ENCODE measurements at places on chromosomes 11 and 22.

DNA sequence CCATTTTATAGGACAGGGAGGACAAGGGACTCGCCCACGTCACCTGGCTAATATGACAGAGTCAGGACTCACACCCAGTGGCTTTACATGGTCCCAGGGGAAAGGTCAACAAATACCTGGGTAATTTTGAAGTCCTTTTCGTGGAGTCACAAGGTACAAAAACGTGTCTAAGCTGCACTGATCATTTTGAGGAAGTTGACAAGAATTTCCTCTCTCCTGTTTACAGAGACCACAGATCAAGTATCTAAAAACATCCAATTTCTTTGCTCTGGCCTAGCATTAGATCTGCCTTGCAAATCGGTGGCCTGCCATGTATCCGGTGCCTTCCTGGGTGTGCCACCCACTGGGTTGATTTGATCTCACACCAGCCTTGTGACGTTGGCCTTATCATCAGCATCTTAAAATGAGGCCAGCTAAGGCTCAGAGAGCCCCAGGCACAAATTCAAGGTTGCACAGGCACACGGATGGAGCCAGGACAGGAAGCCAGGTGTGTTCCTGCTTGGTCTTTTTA, 17.6 kb downstream of the GDPD5 start:
- DNase-seq = peak; percentile 1

DNA sequence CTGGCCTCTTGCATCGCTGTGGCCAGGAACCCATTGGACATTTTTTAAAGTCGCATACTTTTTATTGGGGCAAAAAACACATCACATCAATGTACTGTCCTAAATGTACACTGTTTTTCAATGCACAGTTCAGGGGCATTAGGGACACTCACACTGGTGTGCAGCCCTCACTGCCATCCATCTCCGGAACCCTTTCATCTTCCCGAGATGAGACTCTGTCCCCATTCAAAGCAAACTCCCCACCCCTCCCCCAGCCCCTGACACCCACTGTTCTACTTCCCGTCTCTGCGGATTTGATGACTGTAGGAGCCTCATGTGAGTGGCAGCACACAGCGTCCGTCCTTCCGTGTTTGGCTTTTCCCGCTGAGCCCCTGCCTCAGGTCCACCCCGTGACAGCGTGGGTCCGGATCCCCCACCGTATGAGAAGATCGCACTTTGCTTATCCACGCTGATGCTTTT, 41.8 kb upstream of the TH start:
- DNase-seq = no peak

DNA sequence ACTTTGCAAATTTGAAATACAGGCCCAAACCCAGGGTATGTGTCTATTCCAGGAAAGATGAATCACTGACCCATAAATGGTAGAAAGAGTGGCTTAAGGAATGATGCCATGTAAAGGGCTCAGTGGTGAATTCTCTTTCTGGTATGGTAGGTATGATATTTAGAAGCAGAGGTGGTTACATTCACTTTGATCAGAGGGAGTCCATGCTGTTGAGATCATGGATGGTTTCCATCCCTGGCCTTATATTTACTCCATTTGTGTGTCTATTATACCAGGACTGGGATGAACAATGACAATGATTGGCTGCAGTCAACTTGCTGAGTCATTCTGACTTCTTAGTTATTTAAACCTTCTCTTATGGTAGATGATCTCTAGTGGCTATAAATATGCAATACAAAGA, 419.8 kb upstream of the LRRC4C start:
- DNase-seq = no peak

- no peak for DNase-seq
These were observed 100.1 kb downstream of the KCNQ1OT1 start for GRCh38 chr11:2599561-2600189.

DNA sequence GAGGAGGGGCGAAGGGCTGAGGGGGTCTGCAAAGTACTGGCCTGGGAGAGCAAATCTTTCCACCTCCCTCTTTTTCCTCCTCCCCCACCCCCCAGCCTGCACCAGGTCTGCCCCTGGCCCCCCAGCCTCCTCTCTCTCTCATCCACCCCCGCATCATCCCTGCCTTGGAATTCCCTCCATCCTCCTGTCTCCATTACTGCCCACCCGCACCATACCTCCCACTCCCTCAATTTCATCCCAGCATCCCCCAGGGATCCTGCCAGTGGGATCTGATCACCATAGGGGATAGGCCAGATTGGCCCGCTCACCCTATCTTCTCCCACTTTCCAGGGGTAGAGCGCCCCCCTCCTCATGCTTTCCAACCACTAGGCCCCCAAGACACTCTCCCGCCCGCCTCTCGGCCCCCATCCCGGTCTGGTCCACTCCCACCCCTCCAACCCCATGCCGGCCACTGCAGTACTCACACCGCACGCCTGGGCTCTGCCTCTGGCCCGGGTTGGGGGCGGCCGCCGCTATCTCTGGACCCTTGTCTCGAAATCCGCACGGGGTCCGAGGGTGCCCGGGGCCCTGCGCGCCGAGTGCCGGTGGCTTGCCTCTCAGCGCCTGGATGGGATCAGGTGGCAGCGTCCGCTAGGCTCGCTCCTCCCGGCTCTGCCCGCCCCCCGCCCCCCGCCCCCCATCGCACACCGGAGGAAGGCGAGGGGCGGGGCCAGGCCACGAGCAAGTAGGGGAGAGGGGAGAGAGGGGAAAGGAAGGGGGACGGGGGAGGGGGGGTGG, at the start of gene GAL3ST3:
TSS of gene GAL3ST3 (minus strand) at position 615 of the 777 bp plus-strand sequence. CDS start 3,746 bp downstream, outside the sequence.
- DNase-seq = no peak

- DNase-seq = no peak
These were observed 284 bp downstream of the CCS start for GRCh38 chr11:66593303-66593635.

- DNase-seq = no peak
These were observed 9.4 kb downstream of the CCDC188 start for GRCh38 chr22:20141186-20142077.

DNA sequence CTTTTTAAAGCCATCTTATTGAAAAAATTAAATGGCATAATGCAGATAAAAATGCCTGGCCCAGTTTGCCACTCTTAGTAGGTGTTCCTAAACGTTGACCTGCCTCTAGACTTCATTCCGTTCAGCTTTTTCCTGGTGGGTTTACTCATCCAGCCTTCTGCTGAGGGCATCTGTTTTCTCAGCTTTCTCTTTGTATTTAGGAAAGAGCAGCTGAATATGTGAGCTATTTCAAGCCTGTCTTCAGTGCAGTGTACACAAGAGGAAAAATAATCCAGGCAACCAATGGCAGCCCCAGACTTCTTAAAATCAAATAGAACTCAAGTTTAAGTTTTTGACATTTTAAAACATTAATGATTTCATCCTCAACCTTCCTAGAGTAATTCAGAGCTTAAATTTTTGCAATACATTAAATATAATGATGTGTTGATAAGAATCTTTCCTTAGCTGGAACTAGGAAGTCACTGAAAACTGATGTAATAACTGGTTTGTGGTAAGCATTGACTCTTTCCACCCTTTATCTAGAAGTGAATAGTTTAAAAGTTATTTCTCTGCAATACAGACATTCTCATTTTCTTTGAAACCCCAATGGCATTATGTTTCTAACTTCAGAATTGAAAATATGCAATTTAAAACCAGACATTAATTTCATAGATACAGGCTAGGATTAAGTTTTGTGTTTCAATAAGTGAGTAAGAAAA, 165.4 kb downstream of the AASDHPPT start:
- DNase-seq = no peak

DNA sequence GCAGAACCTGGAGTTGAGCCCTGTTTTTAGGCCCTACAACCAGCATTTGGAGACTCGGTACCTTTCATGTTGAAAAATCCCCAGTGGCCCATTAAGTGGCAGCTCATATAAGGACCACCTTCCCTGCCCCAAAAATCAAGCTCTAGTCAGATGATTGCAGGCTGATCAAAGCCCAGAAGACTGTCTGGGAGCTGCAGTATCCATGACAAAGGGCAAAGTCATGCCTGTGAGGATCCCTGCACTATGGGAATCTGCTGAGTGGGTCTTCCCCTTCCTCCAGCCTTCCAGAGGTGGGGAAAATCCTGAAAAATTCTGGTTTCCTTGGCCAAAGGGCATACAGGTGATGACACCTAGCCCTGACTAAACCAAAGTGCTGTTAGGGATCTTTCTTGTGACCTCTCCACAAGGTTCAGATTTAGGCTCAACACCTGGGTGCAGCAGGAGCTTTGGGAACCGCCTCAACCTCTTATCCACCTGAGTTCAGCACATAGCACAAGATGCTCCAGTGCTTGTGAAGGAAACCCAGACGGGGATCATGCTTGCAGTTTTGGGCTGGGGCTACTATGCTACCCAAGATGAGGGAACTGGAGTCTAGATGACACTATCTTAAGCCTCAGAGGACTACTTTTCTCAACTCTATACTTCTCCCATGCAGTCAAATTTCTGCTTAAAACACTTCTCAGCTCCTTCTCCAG, 1.2 kb upstream of the TRIM3 start:
- no peak for DNase-seq

- no peak for DNase-seq
These were observed 234.5 kb downstream of the METTL15 start for GRCh38 chr11:28342716-28343115.

DNA sequence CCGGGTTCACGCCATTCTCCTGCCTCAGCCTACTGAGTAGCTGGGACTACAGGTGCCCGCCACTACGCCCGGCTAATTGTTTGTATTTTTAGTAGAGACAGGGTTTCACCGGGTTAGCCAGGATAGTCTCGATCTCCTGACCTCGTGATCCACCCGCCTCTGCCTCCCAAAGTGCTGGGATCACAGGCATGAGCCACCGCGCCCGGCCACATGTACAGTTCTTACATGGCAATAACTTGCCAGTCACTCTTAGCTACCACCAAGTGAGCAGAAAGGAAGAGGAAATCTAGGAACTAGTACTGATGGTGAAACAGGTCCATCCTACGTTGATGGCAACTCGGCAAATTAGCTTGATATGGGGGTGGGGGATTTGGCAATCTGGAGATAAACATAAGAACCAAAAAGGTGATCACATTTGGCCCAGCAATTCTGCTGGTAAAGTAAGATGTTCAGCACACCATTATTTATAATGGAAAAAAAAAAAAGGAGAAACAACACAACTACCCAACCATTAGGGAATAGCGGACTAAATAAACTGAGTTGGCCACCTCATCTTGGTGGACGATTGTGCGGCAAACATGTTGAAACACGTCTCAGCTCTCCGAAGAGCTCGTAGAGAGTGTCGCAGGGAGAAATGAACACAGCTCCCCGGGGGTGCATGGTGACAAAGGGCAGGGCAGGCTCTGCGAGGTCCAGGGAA, 5.3 kb downstream of the NLRP6 start:
- no peak for DNase-seq

DNA sequence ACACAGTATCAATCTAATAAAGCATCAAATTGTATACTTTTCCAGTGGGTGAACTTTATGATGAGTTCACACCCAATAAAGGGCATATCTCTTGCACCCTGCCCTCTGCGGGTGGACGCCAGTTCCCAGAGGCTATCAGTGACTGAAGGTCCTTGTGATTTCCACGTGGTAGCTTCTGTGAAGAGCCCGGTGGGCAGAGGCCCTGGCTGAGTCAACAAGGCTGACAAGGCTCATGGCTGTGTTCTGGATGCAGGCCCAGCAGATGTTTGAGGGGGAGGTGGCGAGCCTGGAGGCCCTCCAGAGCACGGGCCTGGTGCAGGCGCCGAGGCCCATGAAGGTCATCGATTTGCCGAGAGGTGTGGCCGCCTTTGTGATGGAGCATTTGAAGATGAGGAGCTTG, 71.4 kb downstream of the PIWIL3 start:
- no peak for DNase-seq

GRCh38 chr11:877565-877964, 33.0 kb downstream of the CHID1 start:
- DNase-seq = no peak

GRCh38 chr22:44206330-44206645, 25.6 kb downstream of the PARVG start:
- no peak for DNase-seq

GRCh38 chr11:7892059-7892699, 38.9 kb downstream of the OR10A6 start:
- DNase-seq = no peak

DNA sequence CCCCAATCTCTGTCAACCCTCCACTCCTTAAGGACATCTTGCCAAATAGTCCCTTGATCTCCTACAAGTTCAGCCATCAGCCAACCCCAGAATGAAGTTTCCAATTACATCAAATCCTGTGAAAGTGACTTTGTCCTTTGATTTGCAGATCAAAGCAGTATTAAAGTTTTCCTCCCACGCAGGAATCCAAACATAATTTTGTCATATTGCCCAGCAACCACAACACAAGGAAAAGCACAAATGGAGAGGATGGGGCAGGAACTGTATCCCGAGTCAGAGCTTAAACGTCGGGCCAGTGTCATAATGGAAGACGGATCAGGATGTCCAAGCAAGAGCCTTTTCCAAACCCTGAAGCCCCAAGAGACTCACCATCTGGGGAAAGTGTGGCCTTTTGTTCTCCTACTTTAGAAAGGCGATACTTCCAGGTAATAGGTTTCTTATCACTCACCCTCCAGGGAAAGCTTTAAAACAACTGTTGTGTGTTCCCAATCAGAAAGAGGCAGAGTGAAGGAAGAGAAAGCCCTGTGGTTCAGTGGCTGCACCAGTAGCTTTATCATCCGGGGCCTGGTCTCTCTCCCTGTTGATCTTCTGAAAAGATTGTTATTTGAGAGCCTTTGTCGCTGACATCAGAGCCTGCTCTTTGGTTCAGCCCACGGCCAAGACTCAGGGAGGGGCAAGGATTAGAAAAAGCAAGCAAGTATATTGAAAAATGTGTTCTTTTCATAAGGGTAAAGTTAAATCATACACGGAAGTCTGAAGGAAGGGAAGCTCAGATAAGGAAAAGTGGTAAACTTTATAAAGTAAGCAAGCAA, 41.7 kb downstream of the EXPH5 start:
- no peak for DNase-seq

- DNase-seq = peak; percentile 18
These were observed 65.7 kb downstream of the ETS1 start for GRCh38 chr11:128521682-128522054.

GRCh38 chr22:46830841-46831240, 68.4 kb downstream of the TBC1D22A start:
- no peak for DNase-seq

- no peak for DNase-seq
These were observed 2.7 kb downstream of the OR51T1 start for GRCh38 chr11:4884361-4884760.

DNA sequence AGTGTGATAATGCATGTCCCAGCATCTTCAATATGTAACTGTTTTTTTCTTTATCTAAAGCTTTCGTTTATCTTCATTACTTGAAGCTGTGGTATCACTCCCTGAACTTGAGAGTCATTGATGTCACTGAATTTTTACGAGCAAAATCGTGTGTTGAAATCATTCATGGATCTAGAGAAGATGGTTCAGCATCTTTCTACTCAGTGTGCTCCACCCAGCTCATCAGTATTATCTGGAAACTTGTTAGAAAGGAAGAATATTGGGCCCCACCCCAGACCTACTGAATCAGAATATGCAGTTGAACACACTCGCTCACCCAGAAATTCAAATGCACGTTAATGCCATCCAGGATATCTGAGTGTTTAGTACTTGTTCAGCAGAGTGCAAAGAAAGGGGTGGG, 8.3 kb downstream of the CDON start:
- DNase-seq = no peak

DNA sequence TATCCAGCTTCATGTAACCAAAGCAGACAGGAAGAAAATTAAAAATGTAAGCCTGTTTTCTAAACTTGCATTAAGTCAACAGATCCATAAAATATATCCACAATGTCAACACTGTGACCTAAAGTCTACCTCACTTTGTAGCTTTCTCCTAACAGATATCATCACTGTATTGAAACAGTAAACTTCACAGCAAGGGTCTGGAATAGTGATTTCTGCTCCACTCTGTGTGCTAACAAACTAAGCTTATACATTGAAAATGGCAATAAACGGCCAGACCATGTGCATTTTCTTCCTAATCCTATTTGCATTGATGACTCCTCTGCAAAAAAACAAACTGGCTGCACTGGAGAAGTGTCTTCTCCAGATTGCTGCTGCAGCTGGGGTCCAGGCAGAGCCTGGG, 26.8 kb downstream of the CADM1 start:
- no peak for DNase-seq
